Stimulated activated CD4-positive, alpha-beta T cell treated with anti-CD3 and anti-CD28 coated beads, Interleukin-2, amount 100 ng/mL, for 24 hours (primary cell): ENCODE measurements at places on chromosomes 7 and 10.

DNA sequence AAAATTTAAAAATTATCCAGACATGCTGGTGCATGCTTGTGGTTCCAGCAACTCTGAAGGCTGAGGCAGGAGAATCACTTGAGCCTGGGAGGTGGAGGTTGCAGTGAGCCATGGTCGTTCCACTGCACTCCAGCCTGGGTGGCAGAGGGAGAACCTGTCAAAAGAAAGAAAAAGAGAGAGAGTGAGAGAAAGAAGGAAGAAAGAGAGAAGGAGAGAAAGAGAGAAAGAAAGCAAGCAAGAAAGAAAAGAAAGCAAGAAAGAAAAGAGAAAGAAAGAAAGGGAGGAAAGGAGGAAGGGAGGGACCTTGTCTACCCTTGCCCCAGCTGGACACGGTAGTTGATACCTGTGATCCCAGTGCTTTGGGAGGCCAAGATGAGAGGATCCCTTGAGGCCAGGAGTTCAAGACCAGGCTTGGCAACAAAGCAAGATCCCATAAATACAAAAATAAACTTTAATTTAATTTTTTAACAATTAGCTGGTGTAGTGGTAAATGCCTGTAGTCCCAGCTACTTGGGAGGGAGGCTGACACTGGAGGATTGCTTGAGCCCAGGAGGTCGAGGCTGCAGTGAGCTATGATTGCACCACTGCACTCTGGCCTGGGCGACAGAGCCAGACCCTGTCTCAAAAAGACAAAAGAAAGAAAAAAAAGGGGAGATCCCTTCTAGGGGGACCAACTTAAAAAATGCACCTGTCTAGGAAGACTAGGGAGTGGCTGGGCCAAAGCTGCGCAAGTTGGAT, 9.2 kb downstream of the NYAP1 start:
- DNase-seq, result no peak

- no peak for DNase-seq
These were observed 58.5 kb downstream of the GATA3 start for GRCh38 chr10:8112942-8113442.

GRCh38 chr7:74269757-74270277, 15.6 kb upstream of the RFC2 start:
- DNase-seq, result peak; percentile 61

GRCh38 chr7:20064974-20065862, 152.0 kb downstream of the MACC1 start:
- no peak for DNase-seq

- no peak for DNase-seq
These were observed 7.0 kb upstream of the GNAI1 start for GRCh38 chr7:80127412-80128160.

- no peak for DNase-seq
These were observed 7.2 kb upstream of the HGF start for GRCh38 chr7:81776948-81777630.

- no peak for DNase-seq
These were observed 11.8 kb downstream of the MET start for GRCh38 chr7:116683786-116684185.

DNA sequence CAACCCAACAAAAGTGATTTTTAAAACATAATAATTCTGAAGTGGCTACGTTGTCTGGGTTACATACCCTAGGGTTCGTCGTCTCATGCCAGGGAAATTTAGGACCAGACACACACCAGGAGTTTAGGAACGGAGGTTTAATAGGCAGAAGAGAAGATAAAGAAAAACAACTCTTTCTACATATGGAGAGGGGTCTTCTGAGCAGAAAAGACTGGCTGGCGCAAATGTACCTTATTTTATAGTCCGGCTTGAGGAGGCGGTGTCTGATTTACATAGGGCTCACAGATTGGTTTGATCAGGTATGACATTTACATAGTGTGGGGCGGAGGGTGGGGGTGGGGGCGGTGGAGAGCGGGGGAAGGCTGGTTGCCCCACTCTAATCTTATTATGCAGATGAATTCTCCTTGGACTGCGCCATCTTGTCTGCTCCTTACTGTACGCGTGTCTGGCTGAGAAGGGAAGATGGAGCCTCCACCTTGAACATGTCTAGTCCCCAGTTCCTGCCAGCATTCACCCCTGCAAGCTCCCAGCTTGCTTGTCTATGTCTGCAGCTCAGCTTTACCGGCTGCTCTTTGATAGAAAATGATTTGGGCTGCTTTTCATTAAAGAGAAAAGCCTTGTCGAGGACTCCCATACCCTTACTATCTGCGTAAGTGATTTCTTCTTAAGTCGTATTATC, 98.7 kb downstream of the RALA start:
- DNase-seq, result no peak

- no peak for DNase-seq
These were observed 39.1 kb downstream of the SORBS1 start for GRCh38 chr10:95522117-95522516.

GRCh38 chr10:50622706-50623662, 772 bp downstream of the SGMS1 start:
- peak; percentile 49 for DNase-seq

DNA sequence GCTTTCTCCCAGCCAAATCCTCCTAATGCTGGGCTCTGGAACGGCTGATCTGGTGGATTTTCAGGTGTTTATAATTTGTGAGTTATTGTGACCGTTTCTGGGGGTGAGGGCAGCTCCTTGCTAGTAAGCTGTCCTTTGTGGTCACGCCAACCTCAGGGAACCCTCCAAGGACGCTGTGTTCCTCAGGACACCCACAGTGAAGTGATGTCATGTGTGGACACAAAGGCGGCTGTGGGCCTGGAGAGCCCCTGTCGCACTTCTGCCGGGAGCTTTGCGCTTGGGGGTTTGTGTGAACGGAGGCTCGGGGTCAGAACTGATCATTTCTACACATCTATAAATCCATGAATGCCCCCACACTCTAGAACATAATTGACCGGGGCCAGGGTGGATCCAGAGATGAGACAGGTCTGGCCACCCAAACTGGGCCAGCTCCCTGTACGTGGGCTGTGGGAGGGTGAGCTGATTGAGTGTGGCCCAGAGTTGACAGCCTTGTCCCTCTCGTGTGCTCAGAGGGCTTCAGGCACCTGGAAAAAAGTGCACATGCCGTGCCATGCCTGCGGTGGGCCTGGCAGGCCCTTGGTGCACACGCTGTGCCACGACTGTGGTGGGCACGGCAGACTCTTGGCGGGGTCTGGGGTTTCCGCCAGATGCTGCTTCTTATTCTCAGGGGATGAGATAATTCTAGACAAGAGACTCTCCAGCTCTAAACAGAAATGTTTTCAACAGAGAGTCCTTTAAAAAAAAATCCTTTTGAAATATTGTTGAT, 130.2 kb downstream of the VIPR2 start:
- no peak for DNase-seq

DNA sequence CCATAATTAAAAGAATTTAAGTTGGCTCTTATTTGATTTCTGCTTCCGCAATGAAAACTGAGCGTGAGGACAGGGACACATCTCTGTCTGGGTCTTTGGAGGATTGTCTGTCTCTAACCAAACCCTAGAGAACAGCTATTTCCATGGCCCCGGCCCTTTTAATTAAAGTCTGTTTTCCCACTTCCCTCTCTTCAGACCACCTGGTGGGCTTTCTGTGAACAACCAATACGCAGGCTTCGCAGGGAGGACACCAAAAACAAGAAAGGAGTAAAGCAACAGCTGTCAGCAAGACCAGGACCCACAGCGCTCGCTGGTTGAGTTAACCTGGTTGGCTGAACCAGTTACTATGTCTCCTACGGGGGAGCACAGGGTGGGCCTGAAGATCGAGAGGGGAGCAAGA, 217.1 kb upstream of the FRMD4A start:
- DNase-seq, result no peak

- no peak for DNase-seq
These were observed 314.6 kb downstream of the C7orf25 start for GRCh38 chr7:42597300-42597699.

DNA sequence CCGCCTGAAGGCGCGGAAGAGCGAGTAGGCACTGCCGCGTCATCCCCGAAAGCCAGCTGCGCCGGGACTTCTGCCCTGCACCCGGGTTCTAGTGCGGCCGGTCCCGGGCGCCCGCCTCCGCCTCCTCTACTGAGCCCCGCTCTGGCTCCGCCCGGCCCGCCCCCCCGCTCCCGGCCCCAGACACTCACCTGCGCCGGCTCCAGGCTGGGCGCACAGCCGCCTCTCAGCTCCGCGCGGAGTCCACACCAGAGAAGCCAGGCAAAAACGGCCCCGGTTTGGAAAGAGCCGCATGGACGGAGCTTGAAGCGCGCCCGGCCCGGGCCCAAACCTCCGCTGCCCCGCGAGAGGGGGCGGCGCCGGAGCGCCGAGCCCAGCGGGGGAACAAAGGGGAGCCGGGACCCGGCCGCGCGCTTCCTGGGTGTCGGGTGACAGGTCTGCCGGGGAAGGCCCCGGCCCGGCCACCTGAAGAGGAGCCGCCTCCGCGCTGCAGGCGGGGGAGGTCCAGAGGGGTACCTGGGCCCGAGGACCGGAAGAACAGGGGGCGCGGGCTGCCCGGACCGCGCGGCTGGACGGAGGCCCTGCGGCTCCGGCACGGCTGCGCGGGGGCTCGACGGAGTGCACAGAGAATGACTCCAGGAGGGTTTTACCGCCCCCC, 168.2 kb downstream of the NRF1 start:
- DNase-seq, result peak; percentile 52

- DNase-seq, result no peak
These were observed 277.6 kb upstream of the SORCS1 start for GRCh38 chr10:107442035-107442505.

DNA sequence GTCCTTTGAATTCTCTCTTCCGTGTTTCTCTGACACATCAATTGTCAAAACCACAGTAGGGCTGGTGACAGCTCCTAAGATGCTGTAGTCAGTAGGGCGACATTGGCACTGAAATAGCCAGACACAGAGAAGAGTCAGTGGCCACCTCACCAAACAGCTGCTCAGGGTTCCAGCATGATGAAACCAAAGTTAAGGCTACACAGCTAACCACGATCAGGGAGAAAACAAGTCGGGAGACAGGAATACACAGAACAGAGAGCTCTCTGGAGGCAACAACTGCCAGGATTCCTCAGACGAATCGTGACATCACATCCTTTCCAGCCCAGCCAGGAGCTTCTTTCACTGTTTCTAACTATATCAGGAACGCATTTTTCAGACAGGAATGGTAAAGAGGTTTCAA, 922.2 kb downstream of the SORCS1 start:
- no peak for DNase-seq

GRCh38 chr7:84025332-84025927, 169.2 kb downstream of the SEMA3A start:
- DNase-seq, result no peak

- no peak for DNase-seq
These were observed 42.8 kb downstream of the ZCCHC24 start for GRCh38 chr10:79402625-79402946.

DNA sequence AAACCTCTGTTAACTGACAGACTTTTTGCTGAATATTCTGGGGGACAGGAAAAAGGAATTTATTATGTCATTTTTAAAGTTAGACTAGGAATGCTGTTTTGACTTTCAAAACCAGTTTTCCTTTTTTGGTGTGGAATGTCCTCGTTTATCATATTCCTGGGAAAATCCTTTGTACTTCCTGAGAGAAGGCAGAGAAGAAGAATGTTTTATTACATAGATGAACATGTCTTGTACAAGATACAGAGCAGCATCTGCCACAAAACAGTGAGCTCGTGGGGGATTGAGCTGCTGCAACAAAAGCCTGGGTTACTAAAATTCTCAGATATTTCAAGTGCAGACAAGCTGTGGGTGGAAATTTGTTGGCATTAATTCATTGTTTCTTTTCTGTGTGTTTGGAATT, 20.2 kb downstream of the MCU start:
- DNase-seq, result no peak

DNA sequence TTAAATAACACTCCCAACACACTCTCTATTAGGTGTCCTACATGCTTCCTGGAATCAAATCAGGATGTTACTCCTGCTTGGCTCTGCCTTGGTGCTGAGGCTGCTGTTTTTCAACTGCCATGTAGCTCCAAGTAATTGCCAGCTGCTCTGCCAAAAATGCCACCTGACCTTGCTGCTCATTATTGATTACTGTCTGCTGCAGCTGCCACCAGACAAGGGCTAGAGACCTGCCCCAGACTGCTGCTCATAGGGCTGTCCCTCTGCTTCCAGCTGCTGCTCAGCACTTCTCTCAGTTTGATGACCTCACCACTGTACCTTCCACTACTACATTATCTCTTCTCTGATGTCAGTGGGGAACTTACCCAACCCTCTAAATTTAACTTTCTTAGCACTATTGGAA, 102.5 kb downstream of the PCLO start:
- DNase-seq, result no peak

GRCh38 chr7:70657571-70657970, 474.4 kb upstream of the GALNT17 start:
- DNase-seq, result no peak

GRCh38 chr10:118840776-118841468, 86.2 kb upstream of the CACUL1 start:
- DNase-seq, result no peak

GRCh38 chr10:104257235-104257634, 2.5 kb downstream of the GSTO1 start:
- DNase-seq, result no peak

- DNase-seq, result no peak
These were observed 301.9 kb downstream of the PLXDC2 start for GRCh38 chr10:20118119-20118518.

DNA sequence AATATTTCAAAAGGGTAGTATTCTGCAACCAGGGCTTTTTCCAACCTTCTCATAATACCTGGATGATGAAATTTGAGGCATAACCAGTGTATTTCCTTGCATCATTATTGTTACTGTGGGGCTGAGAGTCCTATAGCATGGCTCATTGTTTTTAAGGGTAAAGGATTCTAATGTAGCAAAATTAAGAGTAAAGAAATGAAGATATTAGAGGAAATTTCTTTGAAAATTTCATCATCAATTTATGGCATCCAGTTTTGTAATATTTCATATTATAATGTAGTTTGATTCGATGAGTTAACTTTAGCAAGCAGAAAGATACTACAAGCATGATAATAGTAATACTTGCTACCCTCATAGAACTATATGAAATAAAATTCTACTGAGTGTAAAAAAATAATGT, 387.3 kb upstream of the LRGUK start:
- DNase-seq, result no peak

DNA sequence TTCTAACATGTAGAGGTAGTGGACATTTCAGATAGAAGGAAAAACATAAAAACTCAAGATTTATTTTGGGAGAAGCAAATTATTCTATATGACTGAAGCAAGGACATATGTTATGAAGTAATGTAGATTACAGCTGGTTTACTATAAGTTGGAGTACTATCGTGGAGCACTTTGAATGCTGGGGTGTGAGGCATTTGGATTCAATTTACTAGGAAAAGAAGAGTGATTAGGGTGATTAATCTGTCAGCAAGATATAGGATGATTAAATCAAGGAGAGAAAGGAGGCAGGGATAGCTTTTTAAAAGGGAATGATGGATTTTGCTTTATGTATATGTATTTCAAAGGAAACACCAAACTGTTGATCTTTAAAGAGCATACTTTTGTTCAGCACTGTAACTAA, 318.4 kb upstream of the KAT6B start:
- DNase-seq, result no peak

DNA sequence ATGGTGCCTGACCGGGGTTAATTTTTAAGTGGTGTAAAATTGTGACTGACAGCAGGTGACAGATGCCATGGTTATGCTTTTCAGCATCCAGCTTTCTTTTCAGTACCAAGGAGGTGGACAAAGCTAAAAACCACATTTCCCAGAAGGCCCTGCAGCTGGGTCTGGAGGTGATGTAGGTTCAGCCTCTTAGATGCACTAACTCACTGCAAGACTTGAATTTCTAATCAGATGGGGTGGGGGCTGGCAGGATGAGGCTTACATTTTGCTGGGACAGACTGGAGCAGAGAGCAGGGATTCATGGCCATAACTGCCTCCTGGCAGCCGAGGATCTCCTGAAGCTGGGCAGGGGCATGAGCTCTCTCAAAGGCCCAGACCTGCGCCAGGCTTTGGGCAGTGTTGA, 52.4 kb downstream of the PDIA4 start:
- no peak for DNase-seq

- DNase-seq, result no peak
These were observed 29.8 kb downstream of the CDHR3 start for GRCh38 chr7:105992905-105993304.
